ENCODE measurements at places on chromosomes 16 and 17. TPM values are rescaled to one million over a fixed set of nuclear protein-coding genes. Genes with fewer than 3 reads are reported as not detected.

Gene CCL4L2
- not detected for total RNA-seq

DNA sequence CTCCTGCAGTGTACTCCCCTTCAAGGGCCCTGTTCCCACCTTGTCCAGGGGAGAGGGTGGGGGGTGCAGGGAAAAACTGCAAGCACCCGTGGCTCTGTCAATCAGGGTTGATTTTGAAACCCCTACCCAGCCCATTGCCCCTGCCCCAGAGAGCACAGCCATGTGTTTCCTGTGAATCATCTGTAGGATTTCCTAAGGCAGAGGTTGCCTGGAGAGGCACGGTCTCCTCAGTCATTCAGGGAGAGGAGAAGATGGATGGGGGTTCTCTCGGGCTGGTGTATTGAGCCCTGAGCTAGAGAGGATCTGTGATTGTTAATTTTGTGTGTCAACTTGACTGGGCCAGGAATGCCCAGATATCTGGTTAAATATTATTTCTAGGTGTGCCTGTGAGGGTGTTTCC is 3.5 kb upstream of the AGRP start:
- DNase-seq: no peak

- no peak for DNase-seq
Observed at GRCh38 chr16:89036776-89037175, 56.9 kb upstream of the ACSF3 start.

DNA sequence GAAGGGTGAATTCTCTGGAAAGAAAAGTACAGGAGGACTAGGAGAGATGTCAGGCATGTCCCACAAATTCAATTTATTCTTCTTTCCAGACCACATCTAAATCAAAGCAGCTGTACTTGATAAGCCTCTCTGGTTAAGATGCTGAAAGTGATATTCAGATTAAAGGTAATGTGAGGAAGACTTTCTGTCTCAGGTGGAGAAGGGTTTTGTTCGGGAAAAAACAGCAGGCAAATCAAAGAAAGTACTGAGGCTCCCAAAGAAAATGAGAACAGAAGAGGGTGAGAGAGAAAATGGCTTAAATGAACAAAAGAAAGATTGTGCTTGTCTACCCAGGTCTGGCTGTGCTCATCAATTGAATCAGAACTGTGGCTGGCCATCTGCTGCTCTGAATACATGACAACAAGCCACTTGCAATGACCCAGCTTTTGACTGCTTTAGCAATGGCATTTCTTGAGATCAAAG is 55.6 kb downstream of the MMD start:
- DNase-seq: no peak

- no peak for DNase-seq
Observed at GRCh38 chr16:65523283-65523944, 401.6 kb upstream of the CDH11 start.
